Bronchus fibroblast of lung (primary cell): ENCODE measurements at places on chromosomes 3 and 15. TPM values are rescaled to one million over a fixed set of nuclear protein-coding genes. Genes with fewer than 3 reads are reported as not detected.

NEO1 gene
- total RNA-seq, result 10.0 and 11.6 TPM in 2 replicates

TBC1D2B gene
- total RNA-seq, result 12.9 and 13.4 TPM in 2 replicates

IMPG2 gene
- under 0.01 TPM in 2 replicates for total RNA-seq

FAM174B gene
- total RNA-seq, result 0.84 and 1.3 TPM in 2 replicates

ZNF502 gene
- 1.6 and 1.7 TPM in 2 replicates for total RNA-seq

LIPH gene
- under 0.01 TPM in 1 of 2 replicates, not detected in the other for total RNA-seq

SPATA12 gene
- total RNA-seq, result under 0.01 and 0.15 TPM in 2 replicates

IGSF10 gene
- 0.15 and 0.17 TPM in 2 replicates for total RNA-seq

BOC gene
- 1.0 TPM in 2 replicates for total RNA-seq

XCR1 gene
- total RNA-seq, result not detected in 2 replicates

MORC1 gene
- total RNA-seq, result not detected in 2 replicates

GSK3B gene
- total RNA-seq, result 22.6 and 23.0 TPM in 2 replicates

RAB6B gene
- total RNA-seq, result 0.15 and 0.34 TPM in 2 replicates

HYAL1 gene
- total RNA-seq, result 3.1 and 3.4 TPM in 2 replicates

MFN1 gene
- 22.4 and 27.7 TPM in 2 replicates for total RNA-seq

KCNMB3 gene
- total RNA-seq, result 0.34 and 0.89 TPM in 2 replicates

SLC6A6 gene
- 4.5 and 5.7 TPM in 2 replicates for total RNA-seq

ACY1 gene
- 52.2 and 61.7 TPM in 2 replicates for total RNA-seq

DNAH1 gene
- total RNA-seq, result 0.50 and 0.74 TPM in 2 replicates

PLSCR4 gene
- 4.2 and 4.6 TPM in 2 replicates for total RNA-seq

SPTBN5 gene
- total RNA-seq, result under 0.01 TPM in 2 replicates

CFAP161 gene
- total RNA-seq, result not detected in 2 replicates

HCN4 gene
- total RNA-seq, result not detected in 2 replicates

CCDC39 gene
- not detected in 2 replicates for total RNA-seq

SLC28A2 gene
- not detected in 2 replicates for total RNA-seq

JMJD7 gene
- total RNA-seq, result 5.9 and 6.6 TPM in 2 replicates

ALPK3 gene
- total RNA-seq, result 0.74 and 0.84 TPM in 2 replicates

SPTSSB gene
- under 0.01 TPM in 1 of 2 replicates, not detected in the other for total RNA-seq

TERC gene
- 92.2 and 99.0 TPM in 2 replicates for total RNA-seq

DAZL gene
- not detected in 2 replicates for total RNA-seq

GABRG3 gene
- not detected in 2 replicates for total RNA-seq

RFT1 gene
- total RNA-seq, result 14.8 and 16.9 TPM in 2 replicates

AQP9 gene
- not detected in 2 replicates for total RNA-seq

VPS39 gene
- total RNA-seq, result 30.9 and 33.9 TPM in 2 replicates

A4GNT gene
- not detected in 2 replicates for total RNA-seq

RNF123 gene
- 21.7 and 22.0 TPM in 2 replicates for total RNA-seq

GP9 gene
- not detected in 2 replicates for total RNA-seq

POPDC2 gene
- not detected in 2 replicates for total RNA-seq

KLHL6 gene
- not detected in 2 replicates for total RNA-seq

GCSAM gene
- total RNA-seq, result not detected in 2 replicates

ZNF717 gene
- total RNA-seq, result 7.1 and 7.3 TPM in 2 replicates

P2RY12 gene
- not detected in 2 replicates for total RNA-seq

CDHR4 gene
- total RNA-seq, result not detected in 2 replicates

KBTBD13 gene
- total RNA-seq, result not detected in 2 replicates

IGF2BP2 gene
- 67.6 and 67.9 TPM in 2 replicates for total RNA-seq

VEPH1 gene
- total RNA-seq, result 25.9 and 30.1 TPM in 2 replicates

EPHA3 gene
- 0.15 and 0.17 TPM in 2 replicates for total RNA-seq

SEMA3B gene
- total RNA-seq, result 14.3 and 15.3 TPM in 2 replicates
